ENCODE measurements at places on chromosomes 1 and 21. TPM values are rescaled to one million over a fixed set of nuclear protein-coding genes. Genes with fewer than 3 reads are reported as not detected.

Gene FAM167B
- 0.40 TPM for polyA plus RNA-seq

Gene OMA1
- 17.3 TPM for polyA plus RNA-seq

Gene ZMYND12
- 0.36 TPM for polyA plus RNA-seq

Gene TMPRSS3
- polyA plus RNA-seq: not detected

Gene TMEM53
- 4.4 TPM for polyA plus RNA-seq

Gene RNU1-1
- not detected for polyA plus RNA-seq

Gene PI4KB
- polyA plus RNA-seq: 75.2 TPM

Gene GUCA2B
- polyA plus RNA-seq: not detected

Gene FAM163A
- polyA plus RNA-seq: not detected

Gene TFF1
- not detected for polyA plus RNA-seq

Gene CD5L
- not detected for polyA plus RNA-seq

Gene HSD11B1
- 4.5 TPM for polyA plus RNA-seq

Gene TRIM17
- 0.27 TPM for polyA plus RNA-seq

Gene DENND2C
- 0.64 TPM for polyA plus RNA-seq

Gene FCGR2B
- polyA plus RNA-seq: not detected

Gene RAB7B
- polyA plus RNA-seq: 17.5 TPM

Gene UHMK1
- 34.7 TPM for polyA plus RNA-seq

Gene LRRIQ3
- polyA plus RNA-seq: 1.1 TPM

Gene DNASE2B
- polyA plus RNA-seq: not detected

Gene PRELP
- polyA plus RNA-seq: 0.68 TPM

Gene LY9
- not detected for polyA plus RNA-seq

Gene PRRX1
- 107 TPM for polyA plus RNA-seq

All from AG04450 (cell line).